ENCODE measurements at places on chromosomes 6 and 20. TPM values are rescaled to one million over a fixed set of nuclear protein-coding genes. Genes with fewer than 3 reads are reported as not detected.

GRCh38 chr6:6694825-6695624 is 106.5 kb downstream of the LY86 start:
- DNase-seq = no peak

GRCh38 chr6:1515280-1515679 is 94.4 kb upstream of the FOXC1 start:
- DNase-seq = no peak

DNA sequence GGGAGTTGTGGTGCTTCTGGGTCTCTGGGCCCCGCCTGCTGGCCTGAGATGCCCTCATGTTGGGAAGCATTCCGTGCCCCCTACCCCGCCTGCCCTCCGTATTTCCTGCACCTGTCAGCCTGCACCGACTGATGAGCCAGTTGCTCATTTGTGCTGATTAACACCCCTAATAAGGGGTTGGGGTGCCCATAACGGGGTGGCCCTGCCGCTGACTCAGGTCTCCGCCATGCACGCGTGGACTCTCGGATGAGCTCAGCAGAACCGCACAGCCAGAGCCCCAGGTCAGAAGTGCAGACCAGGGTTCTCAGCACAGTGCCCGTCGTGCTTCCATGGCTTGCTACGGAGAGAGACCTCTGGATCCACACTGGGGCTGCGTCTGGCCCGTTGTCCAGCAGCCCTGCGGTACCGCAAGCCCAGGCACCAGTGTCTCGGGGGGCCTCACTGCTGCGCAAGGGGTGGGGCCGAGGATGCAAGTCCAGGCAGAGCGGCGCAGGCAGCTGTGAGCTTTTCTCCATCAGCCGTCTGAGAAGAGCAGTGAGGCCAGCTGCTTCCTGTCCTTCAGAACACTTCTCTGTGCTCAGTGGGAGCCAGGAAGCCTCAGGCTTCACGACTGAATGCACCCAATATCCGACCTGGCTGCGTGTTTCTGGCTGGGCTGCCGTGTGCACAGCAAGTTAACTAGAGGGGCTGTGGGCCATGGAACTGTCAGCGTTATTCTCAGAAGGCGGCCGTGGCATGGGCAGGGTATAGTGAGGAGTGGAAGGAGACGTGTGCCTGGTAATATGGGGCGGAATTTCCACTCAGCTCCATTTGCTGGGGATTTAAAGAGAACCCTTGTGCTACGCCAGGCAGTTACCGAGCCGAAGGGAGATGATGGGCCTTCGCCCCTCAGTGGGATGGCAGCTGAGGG is 18.6 kb downstream of the MTG2 start:
- no peak for DNase-seq

DNA sequence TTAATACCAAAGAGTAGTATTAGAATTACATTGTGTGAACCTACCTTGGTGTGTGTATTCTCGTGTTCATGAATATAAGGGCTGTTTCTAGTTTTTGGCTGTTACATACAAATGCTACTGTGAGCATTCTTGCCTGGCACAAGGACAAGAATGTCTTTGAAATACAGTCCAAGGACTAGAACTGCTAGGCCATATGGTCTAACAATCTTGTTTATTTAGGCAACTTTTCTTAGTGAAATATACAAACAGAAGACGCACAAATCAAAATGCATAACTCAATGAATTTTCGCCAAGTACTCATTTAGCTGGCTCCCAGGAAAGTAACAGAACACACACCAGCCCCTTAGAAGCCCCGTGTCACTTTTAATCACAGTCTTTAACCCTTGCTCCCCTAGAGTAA is 28.5 kb downstream of the KDM1B start:
- no peak for DNase-seq

DNA sequence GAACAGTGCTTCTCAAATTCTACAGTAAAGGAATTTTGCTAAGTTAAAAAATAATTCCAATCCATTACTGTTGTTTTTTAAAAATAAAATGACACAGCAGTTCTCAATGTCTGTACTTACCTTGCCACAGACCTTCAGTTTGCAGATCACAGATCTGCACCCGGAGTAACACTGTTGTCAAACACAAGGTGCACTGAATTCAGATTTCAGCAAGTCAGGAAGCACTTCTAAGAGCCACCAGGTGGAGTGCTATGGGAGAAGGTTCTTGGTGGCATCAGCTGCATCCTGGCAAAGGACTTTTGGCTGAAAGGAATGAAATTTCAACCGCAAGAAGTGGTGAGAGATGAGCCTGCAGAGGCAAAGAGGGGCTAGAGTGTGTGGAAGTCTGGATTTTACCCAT is 17.4 kb downstream of the RSPH4A start:
- DNase-seq = no peak

DNA sequence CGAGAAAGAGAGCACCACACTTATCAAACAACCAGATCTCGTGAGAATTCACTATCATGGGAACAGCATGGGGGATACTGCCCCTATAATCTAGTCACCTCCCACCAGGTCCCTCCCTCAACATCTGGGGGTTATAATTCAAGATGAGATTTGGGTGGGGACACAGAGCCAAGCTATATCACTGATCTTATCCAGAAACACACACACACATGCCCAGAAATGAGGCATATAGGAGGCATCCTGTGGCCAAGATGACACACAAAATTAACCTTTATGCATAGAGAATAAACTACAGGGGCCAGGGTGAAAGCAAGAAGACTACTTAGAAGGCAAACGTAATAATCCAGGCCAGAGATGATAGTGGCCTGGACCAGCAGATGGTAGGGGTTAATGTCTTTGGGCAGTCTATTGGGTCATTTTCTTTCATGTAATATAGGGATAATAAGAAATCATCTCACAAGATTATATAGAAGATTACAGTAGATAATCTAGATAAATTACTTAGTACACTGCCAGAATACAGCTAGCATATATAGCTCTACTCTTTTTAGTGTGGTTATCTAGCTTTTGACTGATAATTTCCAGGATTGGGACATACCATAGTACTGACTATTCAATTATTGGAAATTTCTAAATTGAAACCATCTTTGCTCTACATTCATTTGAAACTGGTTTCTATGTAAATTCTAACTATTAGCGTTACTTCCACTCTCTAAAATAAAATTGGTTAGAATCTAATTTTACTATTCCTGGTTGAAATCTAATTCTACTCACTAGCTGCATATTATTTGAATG is 20.0 kb downstream of the RNF144B start:
- DNase-seq = no peak

- no peak for DNase-seq
These were observed 89.7 kb downstream of the KCNB1 start for GRCh38 chr20:49392745-49393144.

DNA sequence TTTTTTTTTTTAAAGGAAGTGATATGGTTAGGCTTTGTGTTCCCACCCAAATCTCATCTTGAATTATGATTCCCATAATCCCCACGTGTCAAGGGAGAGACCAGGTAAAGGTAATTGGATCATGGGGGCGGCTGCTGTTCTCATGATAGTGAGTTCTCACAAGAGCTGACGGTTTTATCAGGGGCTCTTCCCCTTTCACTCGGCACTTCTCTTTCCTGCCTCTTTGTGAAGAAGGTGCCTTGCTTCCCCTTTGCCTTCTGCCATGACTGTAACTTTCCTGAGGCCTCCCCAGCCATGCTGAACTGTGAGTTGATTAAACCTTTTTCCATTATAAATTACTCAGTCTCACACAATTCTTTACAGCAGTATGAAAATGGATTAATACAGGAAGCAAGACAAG is 64.3 kb downstream of the ZFP64 start:
- no peak for DNase-seq

GRCh38 chr20:30949761-30950160 is 307.7 kb upstream of the DEFB115 start:
- DNase-seq = no peak

GRCh38 chr6:88860310-88860709 is 103.1 kb downstream of the RNGTT start:
- DNase-seq = no peak

DNA sequence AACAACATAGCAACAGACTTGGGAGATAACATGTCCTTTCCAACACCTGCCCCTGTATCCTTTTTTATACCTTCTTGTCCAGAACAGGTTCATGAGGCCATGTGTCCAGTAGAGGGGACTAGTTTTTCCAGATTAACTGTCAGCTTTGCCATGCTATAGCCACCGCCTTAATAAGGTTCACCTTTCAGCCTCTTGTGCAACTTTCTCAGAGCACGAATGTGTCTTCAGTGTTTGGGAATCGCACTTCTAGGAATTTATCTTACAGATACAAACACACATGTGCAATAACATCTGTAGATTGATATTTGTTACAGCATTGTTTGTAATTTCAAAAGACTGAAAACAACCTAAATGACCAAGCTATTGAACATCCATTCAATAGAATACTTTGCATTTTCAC is 21.4 kb downstream of the NCR2 start:
- DNase-seq = no peak

DNA sequence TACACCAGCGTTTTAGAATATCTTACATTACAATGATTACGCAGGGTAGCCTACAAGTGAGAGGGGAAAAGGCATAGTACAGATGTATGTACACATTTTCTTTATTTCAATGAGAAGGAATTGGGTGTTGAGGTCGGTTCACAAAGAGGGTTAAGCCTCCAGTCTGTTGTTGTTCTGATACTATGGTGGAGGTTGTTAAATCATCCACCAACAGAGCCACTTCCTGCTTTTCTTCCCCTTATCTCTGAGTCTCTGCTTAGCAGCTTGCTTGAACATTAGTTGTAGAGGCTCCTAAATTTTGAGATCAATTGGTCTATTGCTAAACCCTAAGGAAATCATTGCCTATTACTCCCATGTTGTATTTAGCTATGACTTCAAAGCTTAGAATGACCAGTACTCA is 7.3 kb downstream of the RGS17 start:
- DNase-seq = no peak

DNA sequence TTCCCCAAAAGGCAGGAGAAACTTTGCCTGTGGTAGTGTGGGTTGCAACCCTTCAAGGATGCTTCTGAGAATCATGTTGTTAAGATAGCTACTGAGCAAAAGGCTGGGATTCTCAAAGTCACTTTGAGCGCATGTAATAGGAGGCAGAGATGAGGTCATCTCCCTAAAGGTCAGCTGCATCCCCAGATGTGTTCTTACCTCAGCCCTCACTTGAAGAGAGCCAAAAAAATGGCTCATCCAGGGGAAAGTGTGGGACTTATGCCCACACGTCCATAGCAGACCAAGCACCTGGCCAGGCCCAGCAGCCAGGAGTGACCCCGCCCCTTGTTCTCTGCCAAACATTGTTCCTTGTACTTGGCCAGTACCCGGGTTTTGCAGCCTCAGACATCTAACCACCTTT is 187.0 kb upstream of the BMP2 start:
- DNase-seq = no peak

GRCh38 chr20:58817748-58818147 is 33.0 kb downstream of the GNAS-AS1 start:
- DNase-seq = no peak

GRCh38 chr20:740162-740561 is 28.1 kb downstream of the SLC52A3 start:
- no peak for DNase-seq

DNA sequence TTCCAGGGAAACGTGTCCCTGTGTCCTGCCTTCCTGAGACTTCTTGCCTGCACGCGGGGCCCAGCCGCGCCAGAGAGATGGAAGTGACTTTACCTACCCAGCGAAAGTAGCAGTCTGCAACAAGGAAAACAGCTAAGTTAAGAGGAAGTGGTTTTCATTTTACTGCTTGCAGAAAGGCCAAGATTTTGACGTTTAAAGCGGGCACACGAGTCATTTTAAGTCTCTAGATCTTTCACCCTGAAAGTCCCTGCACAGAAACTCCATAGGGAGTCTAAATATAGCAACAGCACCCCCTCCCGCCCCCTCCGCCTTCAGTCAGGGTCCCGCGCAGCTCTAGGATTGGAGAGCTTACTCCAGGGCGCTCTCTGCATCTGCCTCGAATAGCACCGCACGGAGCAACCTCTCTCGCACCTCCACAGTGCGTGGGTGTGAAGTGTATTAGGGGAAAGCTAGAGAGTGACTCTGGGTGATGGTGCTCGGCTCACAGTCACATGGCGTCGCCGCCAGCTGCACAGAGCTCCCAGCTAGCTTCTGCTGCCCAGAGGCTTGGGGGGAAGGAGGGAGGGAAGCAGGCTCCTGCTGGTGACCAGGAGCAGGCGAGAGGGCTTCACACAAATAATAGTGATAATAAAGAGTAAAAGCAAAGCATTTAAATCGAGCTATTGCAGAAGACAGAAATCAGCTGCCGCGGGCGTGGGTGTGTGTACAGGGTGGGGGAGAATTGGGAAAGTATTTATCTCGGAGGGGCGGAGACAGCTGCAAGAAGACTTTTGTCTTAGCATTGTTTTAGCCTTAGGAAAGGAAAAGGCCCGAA is 1.8 kb upstream of the KCNQ5 start:
- DNase-seq = peak; percentile 82

GRCh38 chr6:140276133-140276532 is 901.7 kb upstream of the CITED2 start:
- DNase-seq = no peak

- peak; percentile 68 for DNase-seq
These were observed 94.1 kb downstream of the HIVEP2 start for GRCh38 chr6:142850679-142851423.

DNA sequence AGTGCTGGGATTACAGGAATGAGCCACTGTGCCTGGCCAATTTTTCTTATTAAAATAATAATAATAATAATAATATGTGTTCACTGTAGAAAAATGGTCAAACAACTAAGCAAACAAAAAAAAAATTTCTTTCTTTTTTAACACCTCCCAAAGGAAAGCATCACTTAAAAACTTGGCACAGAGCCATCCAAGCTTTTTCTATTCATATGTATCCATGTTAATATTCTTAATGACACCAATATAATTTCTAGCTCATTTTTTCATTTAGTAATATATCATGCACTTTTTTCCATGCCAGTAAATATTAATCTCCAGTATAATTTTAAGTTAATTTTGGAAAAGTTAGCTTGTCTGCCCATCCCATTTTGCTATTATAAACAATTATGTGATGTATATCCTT is 101.8 kb downstream of the MBOAT1 start:
- DNase-seq = no peak

DNA sequence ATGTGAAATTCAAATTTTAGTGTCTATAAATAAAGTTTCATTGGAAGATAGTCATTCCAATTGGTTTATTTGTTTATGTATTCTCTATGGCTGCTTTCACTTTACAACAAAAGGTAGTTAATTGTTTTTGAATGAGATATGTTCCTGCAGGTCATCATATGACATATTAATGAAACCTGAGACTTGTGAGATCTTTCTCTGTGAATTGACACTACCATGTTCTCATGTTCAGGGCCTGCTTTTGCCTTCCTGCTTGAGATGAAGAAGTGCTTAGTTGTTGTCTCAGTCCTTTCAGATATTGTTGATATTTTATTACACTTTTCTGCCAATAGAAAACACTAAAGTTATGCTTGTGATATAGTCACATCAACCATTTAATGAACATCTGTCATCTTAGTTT is 132.5 kb downstream of the UTRN start:
- DNase-seq = no peak

GRCh38 chr20:61705386-61706258 is 360.1 kb downstream of the TAF4 start:
- no peak for DNase-seq

MAK gene
- total RNA-seq = 0.48 TPM

FILIP1 gene
- 0.05 TPM for total RNA-seq

LINC00237 gene
- total RNA-seq = 0.49 TPM

KHDRBS2 gene
- not detected for total RNA-seq

Measured in activated T-cell treated with anti-CD3 and anti-CD28 coated beads, Interleukin-2, amount 50 U/mL, for 72 hours (primary cell).